ENCODE measurements at places on chromosomes 12 and 14.

- no peak for DNase-seq
These were observed 84.4 kb upstream of the DDHD1 start for GRCh38 chr14:53237488-53237887.

DNA sequence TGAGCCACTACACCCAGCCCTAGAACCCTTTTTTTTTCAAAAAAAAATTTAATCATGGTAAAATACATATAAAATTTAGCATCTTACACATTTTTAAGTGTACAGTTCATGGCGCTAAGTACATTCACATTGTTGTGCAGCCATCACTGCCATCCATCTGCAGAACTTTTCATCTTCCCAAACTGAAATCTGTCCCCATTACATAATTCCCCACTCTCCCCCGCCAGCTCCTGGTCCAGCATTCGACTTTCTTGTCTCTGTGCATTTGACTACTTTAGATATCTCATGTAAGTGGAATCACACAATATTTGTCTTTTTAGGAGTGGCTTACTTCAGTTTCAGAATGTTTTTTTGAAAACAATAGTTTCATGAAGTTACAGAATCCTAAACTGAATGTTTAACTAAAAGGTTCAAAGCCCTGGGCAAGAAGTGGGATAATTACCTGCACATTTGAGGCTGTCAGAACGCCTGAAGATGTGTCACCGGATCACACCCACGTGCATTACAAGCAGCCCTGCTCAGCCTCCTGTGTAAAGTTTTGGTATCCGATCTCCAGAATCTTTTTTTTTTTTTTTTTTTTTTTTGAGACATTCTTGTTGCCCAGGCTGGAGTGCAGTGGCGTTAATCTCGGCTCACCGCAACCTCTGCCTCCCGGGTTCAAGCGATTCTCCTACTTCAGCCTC lies 12.7 kb downstream of the EML1 start:
- DNase-seq: no peak

- no peak for DNase-seq
These were observed 40.6 kb downstream of the FNTB start for GRCh38 chr14:65027127-65027799.

GRCh38 chr14:96156804-96157760 lies 47.6 kb upstream of the BDKRB2 start:
- DNase-seq: no peak

DNA sequence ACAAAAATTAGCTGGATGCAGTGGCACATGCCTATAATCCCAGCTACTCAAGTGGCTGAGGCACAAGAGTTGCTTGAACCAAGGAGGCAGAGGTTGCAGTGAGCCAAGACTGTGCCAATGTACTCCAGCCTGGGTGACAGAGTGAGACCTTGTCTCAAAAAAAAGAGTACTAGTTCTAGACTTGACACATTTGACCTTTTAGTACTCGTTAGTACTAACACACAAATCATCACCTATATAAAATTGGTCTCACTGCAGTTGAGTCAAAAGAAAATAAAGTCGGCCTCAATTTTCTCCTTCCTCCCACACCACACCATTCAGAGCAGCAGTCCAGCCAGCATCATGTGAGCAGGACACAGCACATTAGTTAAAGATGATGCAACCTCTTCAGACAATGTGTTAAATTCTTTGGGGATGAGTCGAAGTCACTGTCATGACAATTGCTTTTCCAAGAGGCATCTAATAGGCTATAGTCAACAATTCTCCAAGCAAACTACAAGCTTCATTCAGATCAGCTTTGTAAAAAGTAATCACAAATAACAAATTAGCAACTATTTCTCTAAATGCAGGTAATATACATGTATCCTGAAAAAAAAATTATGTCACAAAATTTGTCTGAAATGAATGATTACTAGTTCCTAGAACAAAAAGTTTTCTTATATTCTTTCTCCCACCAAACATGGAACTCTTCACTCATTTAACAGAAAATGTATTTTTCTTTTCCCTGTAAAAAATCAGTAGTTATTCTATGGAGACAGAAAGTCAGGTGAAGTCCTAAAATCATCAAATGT lies 55.6 kb downstream of the CLIP1 start:
- DNase-seq: peak; percentile 95

DNA sequence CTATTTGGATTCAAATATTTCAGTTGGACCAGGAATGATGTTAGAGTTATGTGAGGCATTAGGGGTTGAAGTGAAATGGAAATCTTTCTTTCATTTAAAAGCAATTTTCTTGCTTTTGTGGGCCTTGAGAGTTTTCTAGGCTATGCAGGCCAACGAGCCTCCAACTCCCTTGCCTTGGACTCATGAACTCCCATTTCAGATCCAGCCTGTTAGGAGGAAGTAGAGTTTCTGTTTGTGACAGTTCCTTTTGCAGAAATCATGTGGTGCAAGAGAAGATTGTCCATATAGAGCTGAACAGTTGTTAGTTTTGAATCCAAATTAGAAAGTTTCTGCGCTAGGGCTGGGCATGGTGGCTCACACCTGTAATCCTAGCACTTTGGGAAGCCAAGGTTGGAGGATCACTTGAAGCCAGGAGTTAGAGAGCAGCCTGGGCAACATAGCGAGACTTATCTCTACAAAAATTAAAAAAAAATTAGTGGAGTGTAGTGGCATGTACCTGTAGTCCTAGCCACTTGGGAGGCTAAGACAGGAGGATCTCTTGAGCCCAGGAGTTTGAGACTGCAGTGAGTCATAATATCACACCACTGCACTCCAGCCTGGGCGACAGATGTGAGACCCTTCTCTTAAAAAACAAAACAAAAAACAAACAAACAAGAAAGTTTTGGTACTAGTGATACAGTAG lies 47.3 kb upstream of the MED13L start:
- DNase-seq: no peak

DNA sequence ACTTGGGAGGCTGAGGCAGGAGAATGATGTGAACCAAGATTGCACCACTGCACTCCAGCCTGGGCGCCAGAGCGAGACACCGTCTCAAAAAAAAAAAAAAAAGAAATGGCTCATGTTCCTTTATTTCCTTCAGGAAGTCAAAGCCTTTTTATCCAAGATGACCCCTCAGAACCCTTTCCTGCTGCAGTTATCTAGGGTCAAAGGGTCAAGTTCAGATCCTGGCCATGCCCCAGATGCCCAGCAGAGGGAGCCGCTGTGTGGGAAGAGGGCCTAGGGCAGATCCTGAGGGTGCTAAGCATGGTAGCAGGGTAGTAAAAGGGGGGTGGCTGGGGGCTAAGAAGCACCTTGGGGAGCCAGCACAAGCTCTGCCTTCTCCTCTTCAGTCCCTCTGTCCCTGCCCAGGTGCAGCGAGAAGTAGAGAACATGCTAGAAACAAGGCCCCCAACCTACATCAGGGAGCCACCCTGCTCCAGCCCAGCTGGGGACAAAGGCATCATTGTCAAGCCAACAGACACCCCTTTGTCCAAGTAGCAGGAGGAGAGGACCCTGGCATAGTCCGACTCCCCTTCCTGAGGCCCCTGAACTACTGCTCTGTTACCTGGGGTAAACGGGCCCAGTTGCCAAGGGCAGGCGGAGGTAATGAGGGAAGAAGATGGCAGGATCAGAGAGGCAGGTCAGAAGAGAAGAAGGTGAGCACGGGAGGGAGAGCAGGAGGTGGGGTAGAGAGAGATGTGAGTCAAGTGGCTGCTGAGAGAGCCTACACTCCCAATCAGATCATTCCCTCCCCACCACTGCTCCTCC lies 6.5 kb downstream of the NFE2 start:
- peak; percentile 28 for DNase-seq

- DNase-seq: no peak
These were observed 21.8 kb upstream of the KLRD1 start for GRCh38 chr12:10285919-10286318.

DNA sequence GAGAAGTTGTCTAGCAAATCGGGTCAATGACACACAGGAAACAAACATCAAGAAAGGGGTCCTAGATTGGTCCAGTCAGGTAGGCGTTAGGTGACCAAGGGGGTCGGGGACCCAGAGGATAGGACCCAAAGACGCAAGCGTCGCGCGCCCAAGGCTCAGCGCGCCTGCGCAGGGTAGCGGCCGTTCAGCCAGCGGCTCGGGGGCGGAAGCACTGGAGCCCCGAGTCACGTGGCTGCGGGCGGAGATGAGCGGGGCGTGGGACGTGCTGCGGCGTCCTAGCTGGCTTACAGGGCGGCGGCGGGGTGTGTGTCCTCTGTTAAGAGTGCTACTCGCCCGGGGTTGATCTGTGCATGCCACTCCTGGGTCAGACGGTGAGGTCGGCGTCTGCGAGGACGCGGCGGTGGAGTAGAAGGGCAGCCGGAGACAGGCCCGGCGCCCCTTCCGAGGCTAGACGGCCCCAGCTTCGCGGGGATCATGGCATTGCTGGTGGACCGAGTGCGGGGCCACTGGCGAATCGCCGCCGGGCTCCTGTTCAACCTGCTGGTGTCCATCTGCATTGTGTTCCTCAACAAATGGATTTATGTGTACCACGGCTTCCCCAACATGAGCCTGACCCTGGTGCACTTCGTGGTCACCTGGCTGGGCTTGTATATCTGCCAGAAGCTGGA lies at the start of gene SLC35E3:
TSS of gene SLC35E3 (plus strand) at position 273 of the 668 bp plus-strand sequence. CDS start at position 475, 202 bp downstream.
- DNase-seq: peak; percentile 91

DNA sequence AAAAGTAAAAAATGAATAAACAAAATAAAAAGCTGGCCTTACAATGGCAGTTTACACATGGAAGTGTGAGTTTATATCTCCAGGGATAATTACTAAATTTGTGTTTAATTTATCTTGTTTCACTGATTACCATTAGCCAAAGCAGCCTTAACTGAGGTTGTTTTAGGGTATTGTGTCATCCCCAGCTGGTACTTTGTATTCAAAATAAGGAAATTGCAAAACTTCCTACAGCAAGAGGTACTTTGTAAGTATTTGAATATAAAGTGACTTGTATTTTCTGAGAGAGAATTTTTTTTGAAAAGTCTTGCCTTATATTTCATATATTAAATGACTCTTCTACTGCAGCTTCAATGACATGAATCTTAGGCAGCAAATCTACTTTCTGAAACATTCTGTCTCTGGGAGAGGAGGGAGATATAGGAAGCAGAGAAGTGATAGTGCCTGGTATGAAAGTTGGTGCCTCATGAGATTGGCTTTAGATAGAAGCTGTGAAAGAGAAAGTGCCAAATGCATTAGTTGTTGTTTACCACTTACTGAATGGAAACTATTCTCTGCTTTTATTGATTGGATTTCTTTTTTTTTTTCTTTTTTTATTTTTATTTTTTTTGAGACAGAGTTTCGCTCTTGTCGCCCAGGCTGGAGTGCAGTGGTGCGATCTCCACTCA lies 6.7 kb downstream of the FNTB start:
- DNase-seq: no peak

DNA sequence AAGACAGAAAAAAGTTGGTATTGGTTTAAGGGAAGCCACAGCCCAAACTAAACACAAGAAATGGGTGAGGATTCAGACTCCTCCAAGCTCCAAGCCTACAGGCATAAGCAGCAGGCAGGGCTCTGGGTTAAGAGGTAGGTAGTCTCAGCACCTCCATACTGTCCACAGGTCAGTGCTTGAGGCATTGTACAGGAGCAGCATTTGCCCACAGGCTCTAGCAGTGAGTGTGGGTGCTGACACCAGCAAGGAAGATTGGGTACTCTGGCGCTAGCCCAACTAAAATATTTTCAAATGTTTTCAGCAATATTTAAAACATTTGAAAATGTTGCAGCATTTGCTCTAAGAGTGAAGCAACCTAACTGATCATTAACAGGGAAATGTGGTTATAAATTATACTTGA lies 33.1 kb downstream of the FERMT2 start:
- peak; percentile 53 for DNase-seq

DNA sequence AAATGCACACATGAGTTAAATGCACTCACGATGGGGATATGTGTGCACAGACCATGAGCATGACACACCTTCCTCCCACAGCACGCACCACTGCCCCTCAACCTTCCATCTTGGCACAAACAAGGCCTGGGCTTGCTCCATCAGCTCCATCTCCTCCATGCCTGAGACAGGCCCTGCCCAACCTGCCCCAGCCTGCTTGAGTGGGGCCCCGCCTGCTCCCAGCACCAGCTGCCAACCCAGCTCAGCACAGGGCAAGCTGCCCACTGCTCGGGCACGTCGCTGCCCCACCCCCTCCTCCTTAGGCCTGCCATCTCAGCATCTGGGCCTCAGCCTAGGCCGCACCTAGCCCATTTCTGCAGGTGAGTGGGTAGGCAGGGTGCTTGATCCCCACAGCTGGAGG lies 27.6 kb upstream of the KRT78 start:
- DNase-seq: no peak

DNA sequence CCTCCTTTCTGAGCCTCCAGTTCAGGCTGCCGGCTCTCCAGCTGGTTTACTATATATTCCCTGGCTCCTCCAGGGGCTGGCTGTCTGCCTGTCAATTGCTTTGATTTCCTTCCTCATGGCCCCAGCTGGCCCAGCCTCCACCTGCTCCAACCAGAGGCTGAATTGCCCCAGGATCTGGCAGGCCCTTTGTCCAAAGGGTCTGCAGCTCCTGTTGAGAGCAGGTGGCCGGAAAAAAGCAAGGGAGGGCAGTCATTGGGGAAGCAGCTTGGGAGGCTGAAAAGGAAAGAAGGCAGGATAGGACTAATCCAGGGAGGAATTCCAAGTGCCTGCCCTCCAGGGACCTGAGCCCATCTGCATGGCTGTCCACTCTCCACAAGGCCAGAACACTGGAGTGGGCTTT lies 25.3 kb downstream of the PAH start:
- no peak for DNase-seq

DNA sequence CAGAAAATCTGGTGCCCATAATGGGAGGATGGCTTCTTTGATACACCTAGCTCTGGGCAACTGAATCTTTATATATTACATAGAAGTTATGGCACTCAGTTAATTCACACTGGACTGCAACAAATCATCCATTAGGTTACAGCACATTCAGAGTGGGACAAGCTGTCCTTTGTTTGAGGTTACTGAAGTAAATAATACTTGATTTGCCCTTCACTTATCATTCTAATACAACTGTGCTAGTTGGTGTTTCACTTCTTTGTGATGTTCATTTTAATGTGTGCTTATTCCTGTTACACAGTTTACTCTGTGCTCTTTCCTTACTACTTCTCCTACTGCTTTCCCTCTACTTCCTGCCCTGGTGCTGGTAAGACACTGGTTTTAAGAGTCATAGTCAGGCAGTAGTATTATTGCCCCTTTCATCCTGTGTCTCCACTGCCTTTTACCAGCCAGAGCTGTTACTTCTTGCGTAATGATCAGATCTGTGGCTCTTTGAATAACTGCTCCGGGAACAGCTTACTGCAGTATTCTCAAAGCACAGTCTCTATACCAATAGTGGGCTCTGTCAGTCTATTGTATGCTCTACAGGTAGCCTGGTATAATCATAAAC lies 36.4 kb upstream of the GXYLT1 start:
- no peak for DNase-seq
